GM12878 (cell line): ENCODE measurements at places on chromosomes 5 and 9. TPM values are rescaled to one million over a fixed set of nuclear protein-coding genes. Genes with fewer than 3 reads are reported as not detected.

The NR5A1 gene
- total RNA-seq, result 0.18 and 0.27 TPM in 2 replicates

The TCF7 gene
- total RNA-seq, result 60.2 and 63.5 TPM in 2 replicates

The CCDC152 gene
- 9.8 and 11.6 TPM in 2 replicates for total RNA-seq

DNA sequence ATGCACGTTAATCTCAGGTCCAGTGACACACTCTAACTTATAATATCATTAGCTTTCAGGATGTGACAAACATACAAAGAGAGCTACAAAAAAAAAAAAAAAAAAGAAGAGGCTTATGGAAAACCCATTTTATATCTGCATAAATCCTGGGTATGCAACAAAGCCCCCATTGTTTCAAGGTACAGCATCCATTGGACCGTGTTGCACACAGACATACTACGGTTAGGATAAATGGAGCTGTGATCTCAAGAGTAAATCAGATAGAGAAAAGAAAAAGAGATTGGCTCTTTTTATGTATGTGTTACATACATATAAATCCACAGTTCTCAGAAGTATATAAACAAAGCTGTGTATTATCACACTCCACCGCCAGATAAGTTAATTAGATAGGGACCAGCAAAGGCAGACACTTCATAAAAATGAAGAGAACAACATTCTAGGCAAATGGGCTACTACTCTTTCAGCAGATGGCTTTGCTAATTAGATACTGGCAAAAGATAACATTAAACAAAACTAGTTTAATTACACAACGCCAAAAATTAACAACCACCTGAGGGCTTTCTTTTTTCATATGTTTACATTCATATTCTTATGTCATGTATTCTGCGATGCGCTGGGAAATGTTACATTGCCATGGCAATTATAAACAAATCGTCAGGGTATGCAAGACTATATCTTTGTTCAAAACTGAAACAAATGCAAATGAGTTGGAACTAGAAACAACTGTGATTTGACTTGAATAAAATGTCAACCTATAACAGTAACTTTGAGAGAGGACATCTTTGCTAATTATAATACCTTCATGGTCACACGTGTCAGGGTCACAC is 304.2 kb downstream of the SEMA5A start:
- H3K4me1 ChIP-seq, result no peaks in the 10 kb centered on the region
- H3K27ac ChIP-seq, result no peak overlapping the region
- no peaks in the 10 kb centered on the region for H3K27me3 ChIP-seq
- DNase-seq, result no peak

DNA sequence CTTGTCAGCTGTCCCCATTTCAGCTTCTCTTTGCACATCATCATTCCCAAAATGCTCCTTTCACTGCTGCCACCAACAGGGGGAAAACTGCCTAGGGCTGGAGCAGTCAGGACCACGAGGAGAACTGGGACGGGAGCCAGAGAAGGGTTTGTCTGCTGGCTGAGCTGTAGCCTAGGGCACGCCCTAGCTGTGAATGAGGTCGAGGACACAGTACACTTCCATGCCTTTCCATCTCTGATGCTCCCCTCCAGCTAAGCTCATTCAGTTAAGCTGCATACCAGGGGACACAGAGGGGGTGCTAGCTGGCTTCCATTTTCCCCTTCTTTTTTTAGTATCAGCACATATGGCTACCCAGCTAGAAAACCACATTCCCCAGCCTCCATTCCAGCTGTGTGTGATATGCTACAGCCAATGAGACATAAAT is 64.7 kb downstream of the STK10 start:
- no peak overlapping the region for H3K4me3 ChIP-seq
- H3K36me3 ChIP-seq, result peaks cover 22% of the 10 kb centered on the region
- H3K4me1 ChIP-seq, result no peaks in the 10 kb centered on the region
- DNase-seq, result no peak
- no peaks in the 10 kb centered on the region for H3K27me3 ChIP-seq

GRCh38 chr9:104092192-104092591 is 1.9 kb upstream of the SMC2 start:
- no peak overlapping the region; the same call in 1 of the 2 replicates for H3K27ac ChIP-seq
- no peak for DNase-seq
- H3K4me1 ChIP-seq, result peaks cover 22% of the 10 kb centered on the region
- H3K36me3 ChIP-seq, result no peaks in the 10 kb centered on the region
- no peaks in the 10 kb centered on the region for H3K27me3 ChIP-seq

DNA sequence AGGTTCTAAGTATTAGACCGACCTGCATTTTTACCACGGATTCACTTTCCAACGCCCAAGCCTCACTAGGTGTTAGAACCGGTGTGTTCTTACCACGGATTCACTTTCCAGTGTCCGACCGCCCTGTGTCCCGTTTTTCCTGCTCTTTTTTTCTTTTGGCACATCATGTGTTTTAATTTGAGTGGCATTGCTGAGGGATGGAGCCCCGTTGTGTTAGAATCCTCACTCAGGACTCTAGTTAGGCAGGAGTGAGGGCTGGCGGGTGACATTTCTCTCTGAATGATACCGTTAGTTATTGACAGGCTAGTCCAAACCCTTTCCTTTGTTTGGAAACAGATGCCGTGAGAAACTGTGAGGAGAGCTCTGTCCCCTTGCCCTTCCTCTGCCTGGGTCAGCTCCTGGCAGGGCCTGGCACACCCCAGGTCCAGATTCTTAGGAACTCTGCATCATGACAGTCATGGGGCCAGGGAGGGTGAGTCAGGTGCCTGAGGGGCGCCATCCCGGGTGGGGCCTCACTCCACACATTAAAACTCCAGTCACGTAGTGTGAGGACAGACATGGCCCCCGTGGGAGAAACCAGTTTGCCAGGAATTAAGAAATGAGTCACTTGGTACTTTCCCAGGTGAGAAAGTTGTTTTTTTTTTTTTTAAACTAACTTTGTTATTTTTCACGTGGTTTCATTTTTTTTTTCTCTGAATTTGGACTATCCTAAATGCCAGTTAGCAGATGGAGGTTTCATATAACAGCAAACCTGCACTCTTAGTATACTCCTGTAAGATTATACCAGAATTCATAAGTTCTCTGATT is 15.8 kb downstream of the EXOC3 start:
- H3K27ac ChIP-seq, result peak overlapping the region; percentile 91
- peak; percentile 56 for DNase-seq
- H3K4me3 ChIP-seq, result no peak overlapping the region
- H3K4me1 ChIP-seq, result peaks cover 7% of the 10 kb centered on the region

DNA sequence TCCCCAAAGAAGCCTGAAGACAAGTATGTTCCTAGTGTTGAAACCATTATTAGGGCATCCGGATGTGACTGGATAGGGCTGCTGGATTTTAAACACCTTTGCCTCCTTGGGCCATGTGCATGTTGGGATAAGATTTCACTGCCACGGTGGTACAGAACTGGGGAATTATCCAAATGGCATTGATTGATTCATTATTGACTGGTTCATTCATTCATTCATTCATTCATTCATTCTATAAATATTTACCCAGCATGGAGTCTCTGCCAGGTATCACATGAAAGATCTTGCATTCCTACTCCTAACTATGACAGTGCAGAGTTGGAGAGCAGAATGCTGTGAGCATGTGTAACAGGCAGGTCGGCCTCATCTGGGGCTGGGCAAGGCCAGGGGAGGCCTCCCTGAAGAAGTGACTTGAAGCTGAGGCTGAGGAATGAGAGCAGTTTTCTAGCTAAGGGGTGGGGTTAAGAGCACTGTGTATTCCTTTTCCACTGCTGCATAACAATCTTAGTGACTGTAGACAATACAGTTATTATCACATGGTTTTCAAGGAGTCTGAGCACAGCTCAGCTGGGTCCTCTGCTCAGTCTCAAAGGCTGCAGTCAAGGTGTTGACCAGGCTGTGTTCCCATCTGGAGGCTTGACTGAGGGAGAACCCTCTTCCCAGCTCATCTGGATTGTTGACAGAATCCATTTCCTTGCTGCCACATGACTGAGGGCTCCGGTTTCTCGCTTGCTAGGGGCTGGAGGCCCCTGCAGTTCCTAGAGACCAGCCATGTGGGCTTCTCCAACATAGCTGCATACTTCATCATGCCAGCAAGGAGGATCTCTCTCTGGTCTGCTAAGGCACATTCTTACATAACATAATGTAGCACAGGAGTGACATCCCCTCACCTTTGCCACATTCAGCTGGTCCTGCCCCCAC is 35.7 kb downstream of the AK8 start:
- no peaks in the 10 kb centered on the region for H3K36me3 ChIP-seq
- H3K4me3 ChIP-seq, result no peak overlapping the region
- no peak overlapping the region for H3K27ac ChIP-seq
- H3K4me1 ChIP-seq, result no peaks in the 10 kb centered on the region

DNA sequence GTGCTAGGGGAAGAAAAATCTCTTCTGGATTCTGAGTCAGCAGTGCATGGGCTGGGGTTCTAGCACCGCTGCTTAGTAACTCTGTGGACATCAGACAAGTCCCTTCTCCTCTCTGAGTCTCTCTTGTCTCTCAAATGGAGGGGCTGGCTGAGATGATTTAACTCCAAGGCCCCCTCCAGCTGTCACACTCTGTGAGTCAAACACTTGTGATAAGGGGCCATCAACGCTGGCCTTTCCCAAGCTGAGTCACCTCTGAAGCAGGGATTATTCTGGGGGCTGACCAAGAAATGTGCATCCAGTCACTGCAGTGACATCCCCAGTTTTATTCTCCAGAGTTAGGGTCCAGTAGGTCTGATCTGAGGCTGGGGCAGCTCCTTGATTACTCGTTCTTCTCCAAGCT is 110.4 kb upstream of the ZNF462 start:
- peaks cover 15% of the 10 kb centered on the region for H3K4me1 ChIP-seq
- no peak for DNase-seq
- no peaks in the 10 kb centered on the region for H3K36me3 ChIP-seq
- no peaks in the 10 kb centered on the region for H3K27me3 ChIP-seq
- H3K4me3 ChIP-seq, result peak overlapping the region; percentile 31; the same call in 1 of the 2 replicates

- no peak for DNase-seq
- peaks cover 12% of the 10 kb centered on the region for H3K36me3 ChIP-seq
- H3K27ac ChIP-seq, result no peak overlapping the region
- H3K4me3 ChIP-seq, result no peak overlapping the region
- H3K4me1 ChIP-seq, result peaks cover 4% of the 10 kb centered on the region
Measured at GRCh38 chr9:131525643-131526565, 5.2 kb downstream of the UCK1 start.

GRCh38 chr5:10866913-10867312 is 105.9 kb upstream of the DAP start:
- H3K27ac ChIP-seq, result no peak overlapping the region
- no peak overlapping the region for H3K4me3 ChIP-seq
- DNase-seq, result no peak
- no peaks in the 10 kb centered on the region for H3K4me1 ChIP-seq
- H3K27me3 ChIP-seq, result no peaks in the 10 kb centered on the region; the same call in 1 of the 2 replicates
- H3K36me3 ChIP-seq, result no peaks in the 10 kb centered on the region

DNA sequence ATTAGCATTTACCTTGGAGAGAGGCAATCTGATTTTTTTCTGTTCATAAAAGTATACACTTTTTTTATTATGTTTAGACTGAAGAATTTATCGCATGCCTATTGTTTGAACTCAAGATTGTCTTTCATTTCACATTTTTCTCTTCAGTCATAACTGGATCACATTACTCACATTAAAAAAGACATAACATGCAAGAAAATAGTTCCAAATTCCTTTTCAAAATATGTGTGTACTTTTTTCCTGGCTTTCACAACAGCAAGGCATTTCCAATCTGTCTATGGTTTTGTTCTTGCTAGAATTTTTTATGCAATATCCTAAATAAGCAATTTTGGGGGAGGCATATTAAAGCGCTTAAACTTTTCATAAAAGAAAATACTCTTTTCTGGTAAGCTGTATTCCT is 21.2 kb downstream of the FTMT start:
- H3K4me3 ChIP-seq, result no peak overlapping the region
- no peaks in the 10 kb centered on the region for H3K4me1 ChIP-seq
- no peaks in the 10 kb centered on the region for H3K36me3 ChIP-seq
- no peak overlapping the region for H3K27ac ChIP-seq
- no peak for DNase-seq
- no peaks in the 10 kb centered on the region for H3K27me3 ChIP-seq

DNA sequence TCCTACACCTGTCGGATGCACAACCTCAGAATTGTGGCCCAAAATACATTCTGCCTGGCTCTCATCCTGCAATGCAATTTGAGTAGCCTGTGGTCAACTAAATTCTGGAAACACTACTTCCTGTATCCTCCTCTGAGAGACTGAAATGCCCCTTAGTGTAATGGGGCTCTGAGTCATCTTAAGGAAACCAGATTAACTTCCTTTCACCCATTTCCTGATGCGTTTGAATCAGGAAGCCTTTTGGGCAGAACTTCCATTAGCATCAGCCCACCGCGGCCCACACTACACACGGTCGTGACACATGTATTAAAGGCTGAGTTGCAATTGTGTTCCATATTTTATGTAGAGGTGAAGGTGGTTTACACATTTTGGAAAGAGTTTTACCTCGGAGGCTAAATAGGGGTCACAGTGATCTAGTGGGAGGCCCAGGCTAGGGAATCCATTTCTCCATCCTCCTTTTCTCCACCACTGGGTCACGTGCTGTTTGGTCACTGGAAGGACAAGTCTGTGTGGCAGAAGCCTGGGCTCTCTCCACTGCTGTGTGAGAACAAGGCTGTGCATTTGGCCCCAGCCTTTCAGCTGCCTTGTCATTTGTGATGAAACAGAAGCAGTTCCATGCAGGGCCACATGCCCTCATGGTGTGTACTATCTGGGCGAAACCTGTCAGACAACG is 55.9 kb downstream of the DAP start:
- H3K27ac ChIP-seq, result 0 out of 2 replicates have a peak overlapping the region, but pooled peaks have one; percentile 27
- no peak for DNase-seq
- peaks cover 9% of the 10 kb centered on the region for H3K36me3 ChIP-seq
- H3K4me1 ChIP-seq, result peaks cover 28% of the 10 kb centered on the region

GRCh38 chr5:31412324-31412723 is 119.6 kb downstream of the DROSHA start:
- H3K27ac ChIP-seq, result no peak overlapping the region
- no peaks in the 10 kb centered on the region for H3K4me1 ChIP-seq
- no peaks in the 10 kb centered on the region for H3K27me3 ChIP-seq
- H3K4me3 ChIP-seq, result no peak overlapping the region
- peaks cover 3% of the 10 kb centered on the region for H3K36me3 ChIP-seq

DNA sequence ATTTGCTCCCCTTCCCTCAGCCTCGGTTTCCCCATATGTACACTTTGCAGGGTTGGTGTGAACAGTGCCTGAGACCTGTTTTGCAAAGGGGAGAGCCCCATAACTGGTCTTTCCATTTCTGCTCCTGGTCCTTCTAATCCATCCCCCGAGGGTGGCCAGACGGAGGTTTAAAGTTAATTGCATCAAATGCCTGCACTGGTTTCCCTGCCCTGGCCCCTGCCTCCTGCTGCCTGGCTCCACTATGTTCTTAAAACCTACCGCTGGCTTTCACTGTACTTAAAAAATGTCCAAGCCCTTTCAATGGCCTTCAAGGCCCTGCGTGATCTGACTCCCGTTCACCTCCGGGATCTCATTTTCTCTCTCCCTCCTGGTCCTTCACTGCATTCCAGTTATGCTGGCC is 183.0 kb downstream of the RGS3 start:
- H3K27me3 ChIP-seq, result no peaks in the 10 kb centered on the region
- no peaks in the 10 kb centered on the region for H3K4me1 ChIP-seq
- H3K36me3 ChIP-seq, result no peaks in the 10 kb centered on the region
- H3K27ac ChIP-seq, result no peak overlapping the region
- H3K4me3 ChIP-seq, result no peak overlapping the region
- no peak for DNase-seq

GRCh38 chr5:81420039-81420667 is 26.2 kb upstream of the ACOT12 start:
- DNase-seq, result no peak
- H3K36me3 ChIP-seq, result peaks cover 5% of the 10 kb centered on the region; the same call in 1 of the 2 replicates
- no peaks in the 10 kb centered on the region for H3K27me3 ChIP-seq
- H3K4me3 ChIP-seq, result no peak overlapping the region
